ENCODE measurements at places on chromosomes 5 and 9.

GRCh38 chr5:80151890-80152289 is 104.0 kb downstream of the SERINC5 start:
- no peak for DNase-seq

DNA sequence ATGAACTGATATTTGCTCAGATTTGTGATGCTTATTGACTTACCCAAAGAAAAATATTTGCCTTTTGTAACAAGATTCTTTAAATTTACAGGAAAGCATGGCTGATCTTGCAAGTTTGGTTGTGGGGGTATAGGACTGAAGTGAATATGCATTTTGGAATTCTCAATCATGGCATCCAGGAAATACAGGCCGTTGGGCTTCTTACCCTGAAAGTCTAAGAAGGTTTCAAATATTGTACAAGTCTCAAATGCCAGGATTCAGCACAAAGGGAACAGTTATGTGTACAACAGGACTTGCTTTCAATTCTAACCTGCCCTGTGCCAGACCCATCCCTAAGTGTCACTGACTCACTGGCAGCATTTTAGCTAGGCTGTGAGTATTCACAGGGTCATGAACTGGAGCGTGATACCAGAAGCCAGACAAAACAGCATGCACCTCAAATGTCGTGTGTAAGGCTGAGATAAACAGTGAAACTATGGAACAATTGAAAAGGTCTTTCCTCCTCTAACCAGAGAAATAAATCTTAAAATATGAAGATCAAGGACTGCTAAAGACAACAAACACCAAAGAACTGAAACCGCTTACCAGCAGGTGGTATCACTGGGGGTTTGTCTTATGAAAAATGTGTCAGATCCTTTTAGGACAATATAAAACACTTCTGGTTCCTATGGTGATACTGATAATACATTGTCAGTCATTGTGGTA is 168.6 kb upstream of the RGMB start:
- no peak for DNase-seq

DNA sequence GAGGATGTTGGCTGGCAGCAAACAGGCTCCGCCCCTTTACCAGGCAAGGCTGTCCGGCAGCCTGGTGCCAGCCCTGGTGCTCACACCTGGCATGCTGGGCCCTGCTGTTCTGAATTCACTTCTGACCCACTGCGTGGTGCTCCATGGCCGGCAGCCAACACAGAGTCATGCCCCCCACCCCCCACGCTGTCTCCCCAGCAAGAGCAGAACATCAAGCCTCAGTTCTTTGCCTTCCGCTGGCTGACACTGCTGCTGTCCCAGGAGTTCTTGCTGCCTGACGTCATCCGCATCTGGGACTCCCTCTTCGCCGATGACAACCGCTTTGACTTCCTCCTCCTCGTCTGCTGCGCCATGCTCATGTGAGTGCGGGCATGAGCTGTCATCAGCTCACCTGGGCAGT is 12.6 kb upstream of the ENDOG start:
- DNase-seq = no peak

GRCh38 chr5:72355706-72356299 is 35.6 kb downstream of the PTCD2 start:
- no peak for DNase-seq

GRCh38 chr9:79577969-79578723 is 6.4 kb downstream of the TLE4 start:
- DNase-seq = no peak

- DNase-seq = no peak
Measured at GRCh38 chr5:137619191-137619870, 116.6 kb downstream of the KLHL3 start.

Measured in CD4-positive, alpha-beta T cell treated with Interleukin-12 subunit alpha and Interleukin-12 subunit beta, for 1 hour (primary cell).